ENCODE measurements at places on chromosomes 3 and 15. TPM values are rescaled to one million over a fixed set of nuclear protein-coding genes. Genes with fewer than 3 reads are reported as not detected.

Gene TRPC1
- total RNA-seq, result 7.6 TPM

Gene TF
- total RNA-seq, result 4,983 TPM

DNA sequence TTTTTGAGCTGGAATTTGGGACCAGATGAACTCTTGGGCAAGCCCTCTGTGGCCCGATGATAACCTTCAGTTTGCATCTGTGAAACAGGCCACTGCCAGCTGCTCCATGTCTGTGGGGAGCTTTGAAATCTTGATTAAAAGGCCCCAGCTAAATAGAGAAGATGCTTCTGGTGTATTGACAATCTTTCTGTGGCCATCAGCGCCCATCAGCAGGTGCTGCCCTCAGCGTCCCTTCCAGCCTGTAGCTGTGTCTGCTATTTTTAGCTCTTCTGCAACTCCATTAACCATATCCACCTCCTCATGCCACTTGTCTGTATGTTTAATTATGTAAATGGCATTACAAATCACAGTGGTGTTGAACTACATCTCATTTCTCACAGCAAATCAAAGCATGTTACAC, 54.0 kb downstream of the CHCHD6 start:
- no peaks in the 10 kb centered on the region for H3K36me3 ChIP-seq
- peaks cover 10% of the 10 kb centered on the region for H3K4me1 ChIP-seq
- no peak overlapping the region for H3K4me3 ChIP-seq
- no peak for DNase-seq
- no peaks in the 10 kb centered on the region for H3K27me3 ChIP-seq

DNA sequence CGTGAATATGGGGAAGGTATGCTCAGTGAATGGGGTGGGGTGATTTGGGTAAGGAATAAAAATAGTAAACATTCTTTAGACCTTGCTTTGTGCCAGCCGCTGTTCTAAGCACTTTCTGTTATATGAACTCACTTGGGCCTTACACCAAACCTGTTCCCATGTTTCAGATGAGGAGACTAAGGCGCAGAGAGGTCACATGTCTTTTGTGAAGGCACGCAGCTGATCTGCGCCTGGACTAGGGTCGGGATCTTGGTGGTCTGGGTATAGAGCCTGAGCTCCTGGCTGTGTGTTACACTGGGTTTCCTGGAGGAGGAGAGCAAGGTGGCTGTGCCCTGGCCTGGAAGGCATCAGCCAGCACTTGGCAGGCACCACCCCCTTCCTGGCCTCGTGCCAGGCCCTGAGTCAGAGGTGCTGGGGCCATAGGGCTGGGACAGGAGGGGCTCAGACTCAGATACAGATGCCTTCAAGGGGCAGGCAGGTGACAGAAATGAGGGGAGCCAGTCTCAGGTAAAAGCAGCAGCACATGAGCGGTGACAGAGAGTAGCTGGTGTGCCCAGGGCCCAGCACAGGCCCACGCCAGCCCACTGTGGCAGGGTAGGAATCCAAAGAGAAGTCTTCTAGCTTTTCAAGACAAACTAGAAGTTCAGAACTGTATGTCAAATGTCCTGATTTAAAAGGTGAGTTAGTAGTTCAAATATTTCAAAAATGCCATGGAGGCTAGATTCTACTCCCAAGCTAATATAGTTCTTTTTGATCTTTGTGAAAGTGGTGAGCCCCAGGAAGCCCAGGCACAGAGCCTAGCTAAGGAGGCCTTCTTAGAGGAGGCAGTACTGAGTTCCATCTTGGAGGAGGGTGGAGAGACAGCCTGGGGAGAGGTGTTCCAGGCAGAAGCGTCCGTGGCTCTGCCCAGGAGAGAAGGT, 83.1 kb downstream of the DNAJB8 start:
- peaks cover 9% of the 10 kb centered on the region for H3K36me3 ChIP-seq
- no peak overlapping the region for H3K4me3 ChIP-seq
- peak; percentile 37 for DNase-seq

DNA sequence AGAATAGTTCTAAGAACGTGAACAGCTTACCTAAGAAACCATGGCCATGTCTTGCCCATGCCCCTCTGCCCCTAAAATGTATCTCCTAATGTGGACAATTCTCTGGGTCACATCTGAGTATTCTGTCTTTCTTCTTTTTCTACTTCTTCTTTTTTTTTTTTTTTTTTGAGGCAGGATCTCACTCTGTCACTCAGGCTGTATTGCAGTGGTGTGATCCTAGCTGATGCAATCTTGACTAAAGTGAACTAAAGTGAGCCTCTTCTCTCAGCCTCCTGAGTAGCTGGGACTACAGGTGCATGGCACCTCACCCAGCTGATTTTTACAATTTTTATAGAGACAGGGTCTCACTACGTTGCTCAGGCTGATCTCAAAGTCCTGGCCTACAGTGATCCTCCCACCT, 204.8 kb upstream of the ZPLD1 start:
- no peak overlapping the region for H3K4me3 ChIP-seq
- no peaks in the 10 kb centered on the region for H3K4me1 ChIP-seq
- no peak for DNase-seq
- H3K27me3 ChIP-seq, result no peaks in the 10 kb centered on the region
- H3K36me3 ChIP-seq, result no peaks in the 10 kb centered on the region

- H3K4me3 ChIP-seq, result no peak overlapping the region
- no peaks in the 10 kb centered on the region for H3K36me3 ChIP-seq
- no peaks in the 10 kb centered on the region for H3K4me1 ChIP-seq
- H3K27ac ChIP-seq, result no peak overlapping the region
These were observed 46.1 kb downstream of the TMEM266 start for GRCh38 chr15:76105911-76106310.
